ENCODE measurements at places on chromosomes 2 and 18.

DNA sequence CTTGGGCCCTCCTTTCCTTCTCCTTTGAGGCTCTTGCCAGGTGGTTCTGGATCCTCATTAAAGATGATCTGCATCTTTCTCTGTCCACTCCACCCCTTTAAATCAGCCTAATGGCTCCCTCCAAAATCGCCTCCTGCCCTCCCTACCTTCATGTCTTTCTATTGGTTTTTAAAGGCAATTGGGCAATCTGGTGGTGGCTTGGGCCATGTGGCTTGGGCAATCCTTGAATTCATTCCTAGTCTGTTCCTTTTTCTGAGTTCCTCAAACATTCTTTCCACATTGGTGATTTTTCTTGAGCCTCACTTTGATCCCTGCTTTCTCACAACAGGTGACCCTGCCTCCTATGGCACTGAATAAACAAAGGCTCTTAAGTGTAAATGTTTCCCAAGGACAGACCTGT lies 266.2 kb upstream of the REV1 start:
- no peak for DNase-seq

DNA sequence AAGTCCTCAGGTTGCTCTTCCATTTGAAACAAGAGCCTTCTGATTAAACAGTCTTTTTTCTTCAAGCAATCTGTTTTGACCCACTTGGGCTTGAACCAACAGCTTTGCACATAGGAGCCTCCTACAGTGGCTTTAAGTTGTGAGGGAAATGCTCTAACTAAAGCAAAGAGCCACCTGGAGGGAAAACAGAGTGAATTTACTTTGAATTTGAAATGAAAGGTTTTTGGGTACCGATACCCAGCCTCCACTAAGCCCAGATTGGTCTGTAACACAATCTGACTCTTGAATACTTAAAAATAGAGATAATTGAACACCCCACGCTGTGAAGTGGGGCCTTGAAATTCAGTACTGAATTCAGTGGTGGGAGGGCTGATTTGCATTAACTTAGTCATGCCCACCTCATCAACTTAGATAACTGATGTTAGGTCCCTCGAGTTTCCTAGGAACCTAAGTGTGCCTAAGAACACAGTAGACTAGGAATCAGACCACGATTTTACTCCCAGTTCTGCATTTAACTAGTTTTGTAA lies 56.3 kb upstream of the ACVR1C start:
- no peak for DNase-seq

DNA sequence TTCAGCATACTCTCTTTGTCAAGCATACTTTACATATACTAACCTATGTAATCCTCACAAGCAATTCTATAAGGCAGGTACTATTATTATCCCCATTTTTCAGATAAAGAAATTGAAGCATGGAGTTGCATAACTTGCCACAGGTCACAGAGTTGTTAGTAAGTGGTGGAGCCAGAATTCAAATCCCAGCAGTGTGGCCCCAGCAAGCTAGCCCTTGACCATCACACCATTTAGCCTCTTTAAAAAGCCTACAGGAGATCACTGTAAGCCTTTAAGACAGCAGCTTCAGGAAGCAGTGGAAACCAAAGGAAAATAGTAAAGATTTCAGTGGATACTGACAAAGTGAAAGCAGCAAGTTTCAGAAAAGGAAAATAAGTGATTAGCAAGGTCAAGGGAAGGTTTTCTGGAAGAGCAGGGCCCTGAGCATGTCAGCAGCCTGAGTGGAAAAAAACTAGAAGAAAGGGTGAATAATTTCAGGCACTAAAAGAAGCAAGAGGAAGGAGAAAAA lies 11.7 kb downstream of the B4GALT6 start:
- no peak for DNase-seq

DNA sequence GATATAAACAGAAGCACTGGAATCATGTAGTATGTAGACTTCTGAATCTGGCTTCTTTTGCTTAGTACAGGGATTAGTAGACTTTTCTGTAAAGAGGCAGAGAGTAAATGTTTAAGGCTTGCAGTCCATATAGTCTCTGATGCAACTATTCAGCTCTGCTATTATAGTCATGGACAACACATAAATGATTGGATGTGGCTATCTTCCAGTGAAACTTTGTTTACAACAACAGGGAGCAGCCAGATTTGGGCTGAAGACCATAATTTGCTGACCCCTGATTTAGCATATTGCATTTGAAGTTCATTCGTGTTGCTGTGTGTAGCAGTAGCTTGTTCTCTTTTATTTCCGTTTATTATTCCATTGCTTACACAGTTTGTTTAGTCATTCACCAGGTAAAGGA lies 55.0 kb downstream of the GPD2 start:
- DNase-seq: no peak

DNA sequence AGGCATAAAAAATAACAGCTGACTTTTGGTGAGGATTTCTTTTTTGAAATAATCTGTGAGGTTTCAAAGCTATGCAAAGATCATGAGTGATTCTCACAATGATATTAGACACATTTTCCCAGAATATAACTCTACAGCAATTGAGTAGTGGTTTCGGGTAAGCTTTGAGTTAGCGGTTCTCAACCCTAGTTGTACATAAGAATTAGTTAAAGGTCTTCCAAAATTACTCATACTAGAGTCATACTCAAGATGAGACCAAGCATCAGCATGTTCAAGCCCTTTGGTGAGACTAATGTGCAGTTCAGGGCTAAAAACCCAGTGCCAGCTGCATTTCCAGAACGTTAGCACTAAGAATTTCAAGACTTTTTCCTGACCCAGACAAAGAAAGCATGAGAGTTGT lies 31.1 kb downstream of the DSG4 start:
- no peak for DNase-seq

- DNase-seq: no peak
These were observed 10.6 kb upstream of the BOK start for GRCh38 chr2:241547781-241548450.

DNA sequence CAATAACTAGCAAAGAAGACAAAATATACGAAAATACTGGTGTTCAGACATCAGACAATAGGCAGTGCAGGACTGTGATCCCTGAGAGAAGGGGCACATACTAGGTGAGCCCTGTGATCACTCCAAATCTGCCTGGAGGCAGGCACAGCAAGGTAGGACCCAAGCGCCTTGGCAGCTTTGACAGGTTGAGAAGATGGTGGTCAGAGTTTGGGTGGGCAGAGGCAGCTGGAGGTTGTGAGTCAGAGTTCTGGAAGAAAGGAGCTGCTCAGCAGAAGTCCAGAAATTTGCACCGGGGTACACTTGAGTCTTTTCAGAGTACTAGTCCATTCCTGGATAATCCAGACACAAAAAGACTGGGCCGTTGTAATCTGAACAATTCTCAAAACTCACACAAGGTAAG lies 14.0 kb downstream of the KIF1A start:
- peak; percentile 3 for DNase-seq

- DNase-seq: no peak
These were observed 81.8 kb downstream of the SOS1 start for GRCh38 chr2:39039072-39039471.

DNA sequence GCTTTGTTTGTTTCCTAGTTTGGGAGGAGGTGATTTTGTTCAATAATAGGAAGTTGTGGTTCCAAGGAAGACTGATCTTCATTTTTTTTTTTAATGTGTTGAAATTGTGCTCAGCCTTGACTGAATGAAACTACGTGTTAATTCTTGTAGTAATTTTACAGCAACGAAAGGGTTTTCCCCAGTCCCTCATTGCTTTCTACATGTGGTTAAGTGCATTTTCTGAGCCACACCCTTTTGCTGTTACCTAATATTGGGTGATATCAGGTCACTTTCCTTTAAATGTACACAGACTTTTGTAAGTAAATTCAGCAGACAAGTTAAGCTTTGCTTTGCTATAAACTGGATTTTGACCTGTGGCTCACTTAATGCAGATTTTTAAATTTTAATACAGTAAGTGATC lies 73.6 kb downstream of the OTX1 start:
- no peak for DNase-seq

GRCh38 chr2:134272806-134273205 lies 18.9 kb downstream of the MGAT5 start:
- peak; percentile 23 for DNase-seq

DNA sequence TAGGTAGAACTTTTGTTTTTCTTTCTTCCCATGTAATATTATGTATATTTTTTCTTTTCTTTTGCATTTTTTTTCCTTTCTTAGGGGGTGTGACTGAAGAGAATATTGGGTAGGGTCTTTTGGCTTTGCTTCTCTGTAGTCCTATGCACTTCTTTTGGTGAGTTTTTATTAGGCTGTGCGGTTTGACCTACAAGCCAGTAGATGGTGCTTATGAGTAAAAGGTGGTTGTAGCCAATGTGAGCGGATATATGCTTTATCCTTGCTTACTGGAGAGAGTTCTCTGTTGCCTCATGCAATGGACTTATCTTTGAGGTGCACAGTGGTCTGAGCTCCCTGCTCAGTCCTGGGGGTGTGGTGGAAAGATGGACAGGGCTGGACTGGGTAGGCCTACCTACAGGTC lies 52.7 kb downstream of the DSEL start:
- DNase-seq: no peak

DNA sequence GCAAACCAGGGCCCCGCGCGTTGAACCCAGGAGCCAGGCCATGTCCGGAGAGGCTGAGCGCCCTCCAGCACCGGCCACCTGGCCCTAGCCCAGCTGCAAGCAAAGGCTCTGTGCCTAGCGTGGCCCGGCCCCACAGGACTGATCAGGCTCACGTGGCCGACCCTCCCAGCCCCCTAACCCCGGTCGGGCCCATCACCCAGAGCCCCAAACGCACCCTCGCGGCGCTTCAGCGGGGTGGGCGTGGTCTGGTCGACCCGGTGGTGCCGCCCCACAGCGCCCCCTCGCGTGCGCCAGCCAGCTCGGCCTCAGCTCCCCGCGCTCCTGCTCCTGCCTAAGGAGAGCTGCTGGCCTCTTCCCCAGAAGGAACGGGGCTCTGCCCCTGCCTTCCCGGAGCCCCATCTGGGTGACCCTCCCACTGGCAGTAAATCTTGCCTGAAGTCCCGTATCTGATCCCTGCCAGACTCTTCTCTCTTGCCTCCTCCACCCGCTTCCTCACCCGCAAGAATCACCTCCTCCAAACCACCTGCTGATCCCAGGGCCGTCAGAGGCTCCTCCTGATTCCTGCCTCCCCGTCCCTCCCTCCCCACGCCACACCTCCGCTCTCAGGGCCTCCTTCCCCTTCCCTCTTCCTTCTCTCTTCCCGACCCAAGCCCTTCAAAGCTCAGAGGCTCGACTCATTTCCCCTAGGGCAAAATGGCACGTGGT lies 12.3 kb upstream of the TEX51 start:
- DNase-seq: peak; percentile 84

- no peak for DNase-seq
These were observed 33.8 kb downstream of the SMC6 start for GRCh38 chr2:17719562-17720371.

DNA sequence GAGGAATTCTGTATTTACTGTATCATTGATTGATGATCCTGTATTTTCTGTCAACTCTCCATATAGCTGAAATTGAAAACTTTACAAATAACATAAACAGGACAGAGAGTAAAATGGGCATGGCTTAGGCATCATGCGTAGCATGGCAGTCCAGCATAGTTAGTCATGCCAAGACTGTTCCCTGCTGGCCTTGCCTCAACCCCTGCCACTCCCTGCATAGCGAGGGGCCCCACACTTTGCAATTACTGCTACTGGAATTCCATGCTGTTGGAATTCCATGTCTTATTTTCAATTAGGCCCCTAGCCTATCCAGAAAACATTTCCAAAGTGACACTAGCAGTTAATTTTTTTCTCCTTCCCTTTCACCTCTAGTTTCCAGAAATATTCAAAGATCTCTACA lies 15.1 kb upstream of the SOX11 start:
- DNase-seq: no peak

- DNase-seq: no peak
These were observed 179.5 kb downstream of the CELF4 start for GRCh38 chr18:37385846-37386778.

- DNase-seq: no peak
These were observed 30.7 kb downstream of the MBD2 start for GRCh38 chr18:54193786-54194185.

DNA sequence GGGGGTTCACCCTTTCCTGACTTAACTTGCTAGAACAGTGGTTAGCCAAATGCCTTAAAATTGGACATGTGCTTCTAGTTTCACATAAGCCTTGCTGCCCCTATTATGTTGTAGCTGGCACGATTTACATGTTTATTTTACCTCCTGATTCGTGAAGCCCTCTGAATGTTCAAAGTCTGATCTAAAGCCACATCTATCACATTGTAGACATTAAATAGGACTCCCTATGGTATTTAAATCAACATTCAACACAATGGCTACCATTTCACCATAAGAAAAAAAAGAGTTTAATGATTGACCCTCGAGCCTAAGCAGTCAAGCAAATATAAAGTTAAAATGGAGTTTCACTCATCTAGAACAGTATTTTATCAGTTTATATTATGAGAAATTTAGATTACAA lies 151.5 kb downstream of the GULP1 start:
- DNase-seq: no peak

- DNase-seq: no peak
These were observed 5.8 kb upstream of the TWSG1 start for GRCh38 chr18:9328776-9329175.

- DNase-seq: no peak
These were observed 7.6 kb downstream of the ITGA6 start for GRCh38 chr2:172434821-172435605.

DNA sequence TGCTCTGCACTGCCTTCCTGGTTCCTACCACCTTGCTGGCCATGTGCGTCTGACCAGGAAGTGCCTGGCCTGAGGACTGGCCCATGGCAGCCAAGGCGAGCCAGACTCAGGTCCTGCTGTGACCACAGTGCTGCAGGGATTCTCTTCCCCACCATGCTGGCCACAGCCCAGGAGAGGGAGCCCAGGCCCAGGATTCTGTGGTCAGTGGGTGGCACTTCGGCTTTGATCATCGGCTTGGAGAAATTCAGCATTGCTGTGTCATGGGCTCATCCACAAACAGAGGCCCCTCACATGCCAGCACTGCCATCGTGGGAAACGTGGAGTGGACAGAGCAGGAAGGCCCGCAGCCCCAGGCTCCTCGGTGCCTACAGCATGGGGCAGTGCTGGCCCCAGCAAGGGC lies 211.6 kb downstream of the SEPTIN10 start:
- DNase-seq: peak; percentile 54

GRCh38 chr2:174395969-174396630 lies 570 bp downstream of the SCRN3 start:
- peak; percentile 18 for DNase-seq

DNA sequence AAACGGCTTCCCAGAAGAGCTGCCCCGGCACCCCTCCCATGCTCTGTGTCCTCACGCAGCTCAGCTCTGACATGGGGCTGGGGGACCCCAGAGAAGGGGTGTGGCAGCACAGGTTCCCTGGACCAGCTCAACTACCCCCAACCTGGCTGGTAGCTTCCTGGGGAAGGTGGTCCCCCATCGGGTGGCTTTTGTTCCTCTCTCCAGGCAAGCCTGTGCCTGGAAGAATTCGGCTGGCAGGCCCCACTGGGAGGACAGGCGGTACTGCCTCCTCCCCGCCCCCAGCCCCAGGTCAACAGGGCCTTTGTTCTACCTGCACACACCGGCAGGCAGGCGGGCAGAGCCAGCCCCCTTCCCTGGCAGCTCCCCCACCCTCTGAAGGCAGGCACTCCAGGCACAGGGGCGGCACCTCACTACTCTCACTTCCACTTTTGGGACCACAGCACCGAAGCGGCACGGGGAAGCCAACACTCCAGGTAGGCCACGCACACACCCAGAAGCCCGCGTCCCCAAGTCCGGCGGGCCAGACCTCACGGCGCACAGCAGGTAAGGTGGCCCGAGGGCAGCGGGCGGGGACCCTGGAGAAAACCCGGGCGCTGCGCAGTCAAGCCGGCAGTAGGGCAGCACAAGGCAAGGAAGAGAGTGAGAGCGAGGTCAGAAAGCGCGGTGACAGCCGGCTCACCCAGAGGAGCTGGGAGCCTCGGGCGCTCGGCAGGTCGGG lies 1.3 kb downstream of the HS6ST1 start:
- peak; percentile 43 for DNase-seq

- DNase-seq: no peak
These were observed 828.2 kb downstream of the RNF144A start for GRCh38 chr2:7745369-7745768.
